ENCODE measurements at places on chromosomes 3 and 15.

- DNase-seq: no peak
Observed at GRCh38 chr3:22684739-22685138, 518.4 kb upstream of the UBE2E2 start.

- DNase-seq: peak; percentile 36
Observed at GRCh38 chr15:66188464-66188863, 65.1 kb downstream of the MEGF11 start.

DNA sequence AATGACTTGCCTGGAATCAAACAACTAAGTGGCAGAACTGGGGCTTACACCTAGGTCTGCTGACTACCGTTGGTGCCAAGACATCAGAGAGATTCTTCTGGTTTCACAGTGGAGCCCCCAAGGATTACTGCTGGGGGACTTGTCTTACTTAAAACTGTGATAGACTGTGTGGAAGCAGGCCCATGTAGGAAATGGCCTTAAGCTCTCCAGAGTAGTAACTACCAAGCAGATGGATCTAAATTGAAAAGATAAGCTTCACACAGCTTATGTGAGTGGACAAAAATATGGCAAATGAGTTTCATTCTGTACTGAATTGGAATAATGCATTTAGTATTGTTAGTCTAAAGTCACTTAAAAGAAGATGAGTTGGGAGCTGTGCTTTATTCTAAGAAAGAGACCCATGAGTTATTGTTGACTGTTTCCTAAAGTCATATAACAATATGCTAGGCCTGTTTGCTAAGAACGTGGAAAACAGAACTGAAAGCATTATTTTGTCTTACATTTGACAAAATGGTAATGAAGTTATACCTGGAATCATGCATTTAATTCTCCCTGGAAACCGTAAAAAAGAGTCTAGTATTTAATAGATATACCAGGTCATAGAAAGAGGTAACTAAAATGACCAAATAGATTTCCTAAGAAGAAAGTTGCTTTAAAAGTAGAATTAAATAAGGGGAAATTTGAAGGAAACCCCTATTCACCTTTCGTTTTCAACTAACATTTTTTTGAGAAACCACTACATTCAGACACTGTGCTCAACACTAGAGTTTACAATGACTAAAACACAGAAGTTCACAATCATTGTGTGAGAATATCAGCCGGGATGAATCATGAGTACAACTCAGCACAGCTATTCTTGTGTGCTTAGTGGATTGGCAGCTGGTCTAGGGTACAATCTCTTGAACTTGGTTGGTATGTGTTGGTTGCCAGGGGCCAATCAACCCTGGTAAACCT is 13.0 kb upstream of the MAPK6 start:
- no peak for DNase-seq

DNA sequence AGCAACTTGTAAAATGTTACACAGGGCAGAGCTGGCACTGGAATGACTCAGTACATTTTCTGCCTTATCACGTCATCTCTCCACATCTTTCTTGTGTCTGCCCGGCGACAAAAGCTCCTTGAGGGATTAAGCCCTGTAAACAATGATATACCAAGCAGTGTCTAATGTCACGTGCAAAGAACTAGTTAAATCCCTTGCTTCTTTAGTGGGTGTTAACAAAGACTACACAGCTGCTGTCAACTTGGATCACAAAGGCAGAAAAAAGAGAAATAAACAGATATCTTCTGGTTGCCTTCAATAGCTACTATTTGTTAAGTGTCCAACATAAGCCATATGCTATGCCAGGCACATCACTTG is 48.1 kb upstream of the FRMD4B start:
- no peak for DNase-seq

Measured in body of pancreas (tissue), 4 donors.